ENCODE measurements at places on chromosomes 5 and 9. TPM values are rescaled to one million over a fixed set of nuclear protein-coding genes. Genes with fewer than 3 reads are reported as not detected.

The TAF1L gene
- not detected for total RNA-seq

The ARSI gene
- 3.3 TPM for total RNA-seq

The PTCD2 gene
- total RNA-seq = 6.3 TPM

The NUTM2G gene
- total RNA-seq = not detected

The STPG3 gene
- total RNA-seq = 0.95 TPM

The PCDHB8 gene
- total RNA-seq = 20.8 TPM

The OLFM1 gene
- 6.3 TPM for total RNA-seq

- H3K36me3 ChIP-seq = peaks cover 5% of the 10 kb centered on the region
- H3K27ac ChIP-seq = peak overlapping the region; percentile 94
- DNase-seq = peak; percentile 21
- H3K4me1 ChIP-seq = peaks cover 15% of the 10 kb centered on the region
Observed at GRCh38 chr5:32443145-32443540, 1.4 kb downstream of the ZFR start.

- H3K27me3 ChIP-seq = no peaks in the 10 kb centered on the region
- H3K4me1 ChIP-seq = no peaks in the 10 kb centered on the region
- H3K4me3 ChIP-seq = no peak overlapping the region
Observed at GRCh38 chr5:7910738-7911428, 41.9 kb downstream of the MTRR start.

GRCh38 chr9:108073823-108074222, 584.3 kb upstream of the KLF4 start:
- DNase-seq = no peak
- no peaks in the 10 kb centered on the region for H3K27me3 ChIP-seq
- no peak overlapping the region for H3K27ac ChIP-seq
- H3K4me1 ChIP-seq = no peaks in the 10 kb centered on the region

GRCh38 chr5:55303238-55303690, 4.2 kb downstream of the DHX29 start:
- DNase-seq = peak; percentile 90
- peaks cover 3% of the 10 kb centered on the region for H3K36me3 ChIP-seq
- H3K27me3 ChIP-seq = no peaks in the 10 kb centered on the region

- H3K4me3 ChIP-seq = no peak overlapping the region
- H3K4me1 ChIP-seq = no peaks in the 10 kb centered on the region
- H3K27ac ChIP-seq = no peak overlapping the region
- DNase-seq = no peak
- no peaks in the 10 kb centered on the region for H3K36me3 ChIP-seq
Observed at GRCh38 chr9:72154468-72155285, 5.4 kb downstream of the GDA start.

GRCh38 chr5:168646335-168646734, 67.2 kb upstream of the PANK3 start:
- no peaks in the 10 kb centered on the region for H3K36me3 ChIP-seq
- H3K27me3 ChIP-seq = no peaks in the 10 kb centered on the region
- H3K27ac ChIP-seq = no peak overlapping the region
- DNase-seq = no peak
- no peak overlapping the region for H3K4me3 ChIP-seq

DNA sequence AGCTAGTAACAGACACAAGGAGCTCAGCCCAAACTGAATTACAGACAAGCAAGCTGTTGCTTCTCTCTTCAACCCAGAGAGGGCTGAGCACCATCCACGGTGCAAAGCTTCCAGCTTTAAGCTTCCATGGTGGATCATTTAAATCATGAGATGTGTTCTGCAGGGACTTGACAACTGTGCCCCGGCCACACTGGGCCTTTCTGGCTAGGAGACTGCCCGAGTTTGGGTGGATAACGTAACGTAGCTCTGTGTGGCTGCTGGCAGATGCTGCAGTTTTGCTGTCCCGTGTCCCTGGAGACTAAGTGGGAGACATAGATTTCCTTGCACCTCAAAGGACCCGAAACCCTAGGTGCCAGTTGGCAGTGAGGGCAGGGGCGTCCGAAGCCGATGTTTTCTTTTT, 234.0 kb downstream of the IRX2 start:
- no peak overlapping the region for H3K4me3 ChIP-seq
- H3K4me1 ChIP-seq = no peaks in the 10 kb centered on the region
- no peaks in the 10 kb centered on the region for H3K36me3 ChIP-seq
- no peaks in the 10 kb centered on the region for H3K27me3 ChIP-seq
- no peak overlapping the region for H3K27ac ChIP-seq
- DNase-seq = no peak

DNA sequence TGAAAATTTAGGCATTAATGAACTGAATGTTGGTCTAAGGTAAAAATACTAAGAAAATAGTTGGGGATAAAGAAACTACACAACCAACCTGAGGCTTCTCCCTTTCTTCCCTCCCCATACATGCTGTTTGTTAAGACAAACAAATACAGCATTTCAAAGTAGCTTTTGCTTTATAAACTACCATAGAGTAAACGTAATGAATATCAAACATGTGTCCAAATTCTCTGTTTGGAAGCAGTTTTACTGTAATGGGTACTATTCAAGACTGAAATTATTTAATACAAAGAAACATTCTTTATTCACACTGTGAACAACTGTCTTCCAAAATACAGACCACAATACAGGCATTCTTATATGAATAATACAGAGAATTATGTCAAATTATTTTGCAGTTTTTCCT, 52.0 kb downstream of the SLC44A1 start:
- H3K4me1 ChIP-seq = peaks cover 53% of the 10 kb centered on the region
- H3K27me3 ChIP-seq = no peaks in the 10 kb centered on the region
- peaks cover 4% of the 10 kb centered on the region for H3K36me3 ChIP-seq
- no peak for DNase-seq
- no peak overlapping the region for H3K4me3 ChIP-seq

GRCh38 chr5:63097286-63097685, 518.7 kb downstream of the LRRC70 start:
- no peaks in the 10 kb centered on the region for H3K27me3 ChIP-seq
- no peak overlapping the region for H3K4me3 ChIP-seq
- DNase-seq = no peak
- no peak overlapping the region for H3K27ac ChIP-seq
- H3K36me3 ChIP-seq = no peaks in the 10 kb centered on the region

GRCh38 chr9:121692606-121693387, 41.4 kb downstream of the DAB2IP start:
- H3K27me3 ChIP-seq = no peaks in the 10 kb centered on the region
- H3K36me3 ChIP-seq = no peaks in the 10 kb centered on the region
- no peak overlapping the region for H3K4me3 ChIP-seq
- peak overlapping the region; percentile 57 for H3K27ac ChIP-seq

- no peaks in the 10 kb centered on the region for H3K36me3 ChIP-seq
- H3K27me3 ChIP-seq = no peaks in the 10 kb centered on the region
Observed at GRCh38 chr5:124550731-124551130, 195.7 kb downstream of the ZNF608 start.

DNA sequence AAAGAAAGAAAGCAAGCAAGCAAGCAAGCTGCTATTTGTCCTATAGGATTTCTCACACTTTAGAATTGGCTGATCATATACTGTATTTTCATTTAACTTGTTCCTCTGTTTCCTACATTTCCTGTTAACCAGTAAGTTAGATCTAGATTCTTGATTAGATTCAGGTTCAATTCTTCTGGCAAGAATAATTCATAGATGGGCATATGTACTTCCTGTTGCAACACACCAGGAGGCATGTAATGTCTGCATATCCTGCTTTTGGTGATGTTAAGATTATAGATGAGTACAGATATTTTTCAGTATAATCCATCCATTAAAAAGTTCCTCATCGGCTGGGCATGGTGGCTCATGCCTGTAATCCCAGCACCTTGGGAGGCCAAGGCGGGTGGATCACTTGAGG, 10.8 kb upstream of the KIF27 start:
- H3K27me3 ChIP-seq = no peaks in the 10 kb centered on the region
- no peaks in the 10 kb centered on the region for H3K36me3 ChIP-seq
- no peak overlapping the region for H3K4me3 ChIP-seq
- no peaks in the 10 kb centered on the region for H3K4me1 ChIP-seq
- H3K27ac ChIP-seq = no peak overlapping the region
- no peak for DNase-seq

DNA sequence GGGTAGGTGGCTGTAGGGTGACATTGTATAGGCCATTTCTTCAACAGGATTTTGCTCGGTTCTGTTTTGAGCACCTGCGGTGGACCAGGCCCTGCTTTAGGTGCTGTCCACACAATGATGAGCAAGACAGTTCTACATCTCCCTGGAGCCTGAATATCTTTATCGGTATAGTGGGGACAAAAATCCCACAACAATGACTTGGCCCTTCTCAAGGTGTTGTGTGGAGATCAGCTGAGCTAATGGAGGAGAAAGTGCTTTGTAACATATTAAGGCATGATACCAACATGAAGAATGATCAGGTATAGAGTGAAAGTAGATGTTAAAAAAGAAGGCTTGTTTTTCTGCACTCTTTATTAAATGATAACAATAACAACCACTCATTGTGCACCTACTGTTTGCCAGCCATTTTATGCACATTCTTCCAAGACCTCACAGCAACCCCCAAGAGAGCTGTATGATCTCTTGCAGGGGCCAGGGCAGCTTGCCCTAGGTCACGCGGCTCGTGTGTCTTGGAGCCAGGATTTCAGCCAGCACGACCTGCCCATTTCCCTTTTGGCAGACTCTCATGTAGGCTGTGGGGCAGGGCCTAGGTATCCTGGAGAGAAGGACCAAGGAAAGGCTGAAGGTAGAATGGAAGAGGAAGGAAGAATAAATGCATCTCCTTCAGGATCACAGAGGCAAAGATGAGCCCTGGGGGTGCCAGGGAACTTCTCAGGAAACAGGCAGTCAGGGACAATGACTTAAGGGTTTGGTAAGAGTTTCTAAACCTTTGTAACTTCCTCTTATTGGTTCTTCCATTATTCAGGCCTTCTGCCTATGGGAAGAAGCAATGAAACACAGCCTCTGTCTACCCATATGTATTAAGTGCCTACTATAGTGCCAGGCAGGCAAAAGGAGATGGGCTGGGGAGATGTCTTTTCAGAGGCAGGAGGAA, 50.0 kb upstream of the PPARGC1B start:
- no peak overlapping the region for H3K4me3 ChIP-seq
- H3K4me1 ChIP-seq = peaks cover 34% of the 10 kb centered on the region
- H3K27me3 ChIP-seq = no peaks in the 10 kb centered on the region
- DNase-seq = no peak

DNA sequence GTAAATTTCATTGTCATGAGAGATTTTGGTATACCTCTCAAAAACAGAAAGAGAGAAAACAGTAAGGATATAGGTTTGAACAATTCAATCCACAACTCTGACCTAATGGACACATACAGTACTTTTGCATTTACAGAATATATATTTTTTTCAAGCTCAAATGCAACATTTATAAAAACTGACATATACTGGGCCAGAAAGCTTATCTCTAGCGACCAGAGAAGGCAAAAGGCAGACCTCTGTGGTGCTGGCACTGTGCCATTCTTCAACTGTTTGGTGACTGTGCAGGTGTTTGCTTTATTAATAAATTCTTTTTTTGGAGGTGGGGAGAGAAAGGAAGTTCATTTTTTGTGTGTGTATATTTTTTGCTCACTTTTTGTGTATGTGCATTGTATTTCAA, 6.0 kb upstream of the PLAC8L1 start:
- no peak overlapping the region for H3K4me3 ChIP-seq
- no peak overlapping the region for H3K27ac ChIP-seq
- no peaks in the 10 kb centered on the region for H3K27me3 ChIP-seq

GRCh38 chr5:91106842-91107511, 276.1 kb downstream of the ARRDC3 start:
- H3K4me1 ChIP-seq = peaks cover 2% of the 10 kb centered on the region
- H3K4me3 ChIP-seq = no peak overlapping the region
- no peak for DNase-seq
- H3K27ac ChIP-seq = no peak overlapping the region
- no peaks in the 10 kb centered on the region for H3K27me3 ChIP-seq

GRCh38 chr9:95171001-95171400, 146.5 kb downstream of the FANCC start:
- H3K27me3 ChIP-seq = no peaks in the 10 kb centered on the region
- H3K36me3 ChIP-seq = no peaks in the 10 kb centered on the region
- no peak overlapping the region for H3K27ac ChIP-seq
- peaks cover 11% of the 10 kb centered on the region for H3K4me1 ChIP-seq
- DNase-seq = peak; percentile 45

- DNase-seq = no peak
- H3K4me1 ChIP-seq = no peaks in the 10 kb centered on the region
- no peaks in the 10 kb centered on the region for H3K36me3 ChIP-seq
- no peak overlapping the region for H3K27ac ChIP-seq
- no peaks in the 10 kb centered on the region for H3K27me3 ChIP-seq
- H3K4me3 ChIP-seq = no peak overlapping the region
Observed at GRCh38 chr9:88013035-88013434, 38.7 kb upstream of the CDK20 start.

DNA sequence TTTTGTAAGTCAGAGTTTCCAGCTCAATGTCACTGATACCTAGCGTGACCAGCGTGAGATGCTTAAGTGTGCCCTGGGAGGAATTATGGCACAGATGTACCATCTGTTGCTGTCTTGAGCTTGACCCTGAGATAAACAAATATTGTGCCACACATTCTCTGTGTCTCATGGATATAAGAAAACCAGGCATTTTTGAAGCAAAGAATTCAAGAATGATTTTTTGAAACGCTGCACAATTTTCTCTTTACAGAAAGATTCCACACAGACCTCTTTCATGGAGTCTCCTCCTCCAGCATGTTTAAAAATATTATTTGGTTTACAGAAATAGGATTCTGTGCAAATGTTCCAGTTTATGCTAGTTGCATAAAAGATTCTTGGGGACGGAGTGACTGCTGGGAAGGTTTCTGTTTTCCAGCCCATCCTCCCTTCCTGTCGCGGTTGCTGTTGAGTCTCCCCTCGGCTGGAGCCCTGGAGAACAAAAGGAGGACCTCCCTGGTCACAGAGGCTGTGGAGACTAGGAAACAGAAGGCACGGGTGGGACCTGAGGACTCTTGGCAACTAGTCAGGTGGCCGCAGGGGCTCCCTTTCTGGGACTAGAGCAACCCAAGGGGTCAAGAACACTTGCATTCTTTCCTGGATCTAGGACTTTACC, 120.8 kb downstream of the RASGRF2 start:
- H3K27ac ChIP-seq = no peak overlapping the region
- H3K27me3 ChIP-seq = no peaks in the 10 kb centered on the region
- no peaks in the 10 kb centered on the region for H3K36me3 ChIP-seq
- no peak overlapping the region for H3K4me3 ChIP-seq
- H3K4me1 ChIP-seq = no peaks in the 10 kb centered on the region
- no peak for DNase-seq

GRCh38 chr5:35622974-35623373, 5.3 kb downstream of the SPEF2 start:
- H3K4me3 ChIP-seq = no peak overlapping the region
- H3K27me3 ChIP-seq = peaks cover 24% of the 10 kb centered on the region
- no peaks in the 10 kb centered on the region for H3K4me1 ChIP-seq
- no peaks in the 10 kb centered on the region for H3K36me3 ChIP-seq
- H3K27ac ChIP-seq = no peak overlapping the region
